Omental fat pad (tissue), 4 donors: ENCODE measurements at places on chromosomes 2 and 18.

- DNase-seq = no peak
These were observed 226.7 kb downstream of the ERBB4 start for GRCh38 chr2:212311807-212312404.

DNA sequence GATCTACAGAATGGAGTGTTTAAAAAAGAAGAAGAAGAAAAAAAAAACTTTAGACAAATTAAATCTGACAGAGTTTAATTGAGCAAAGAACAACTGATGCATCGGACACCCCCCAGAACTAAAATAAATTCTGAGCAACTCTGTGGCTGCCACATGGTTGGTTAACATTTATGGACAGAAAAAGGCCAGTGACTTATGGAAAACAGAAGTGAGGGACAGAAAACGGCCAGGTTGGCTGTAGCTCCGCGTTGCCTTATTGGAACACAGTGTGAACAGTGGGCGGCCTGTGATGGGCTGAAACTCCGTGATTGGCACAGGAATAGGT, 75.6 kb downstream of the SPP2 start:
- no peak for DNase-seq

DNA sequence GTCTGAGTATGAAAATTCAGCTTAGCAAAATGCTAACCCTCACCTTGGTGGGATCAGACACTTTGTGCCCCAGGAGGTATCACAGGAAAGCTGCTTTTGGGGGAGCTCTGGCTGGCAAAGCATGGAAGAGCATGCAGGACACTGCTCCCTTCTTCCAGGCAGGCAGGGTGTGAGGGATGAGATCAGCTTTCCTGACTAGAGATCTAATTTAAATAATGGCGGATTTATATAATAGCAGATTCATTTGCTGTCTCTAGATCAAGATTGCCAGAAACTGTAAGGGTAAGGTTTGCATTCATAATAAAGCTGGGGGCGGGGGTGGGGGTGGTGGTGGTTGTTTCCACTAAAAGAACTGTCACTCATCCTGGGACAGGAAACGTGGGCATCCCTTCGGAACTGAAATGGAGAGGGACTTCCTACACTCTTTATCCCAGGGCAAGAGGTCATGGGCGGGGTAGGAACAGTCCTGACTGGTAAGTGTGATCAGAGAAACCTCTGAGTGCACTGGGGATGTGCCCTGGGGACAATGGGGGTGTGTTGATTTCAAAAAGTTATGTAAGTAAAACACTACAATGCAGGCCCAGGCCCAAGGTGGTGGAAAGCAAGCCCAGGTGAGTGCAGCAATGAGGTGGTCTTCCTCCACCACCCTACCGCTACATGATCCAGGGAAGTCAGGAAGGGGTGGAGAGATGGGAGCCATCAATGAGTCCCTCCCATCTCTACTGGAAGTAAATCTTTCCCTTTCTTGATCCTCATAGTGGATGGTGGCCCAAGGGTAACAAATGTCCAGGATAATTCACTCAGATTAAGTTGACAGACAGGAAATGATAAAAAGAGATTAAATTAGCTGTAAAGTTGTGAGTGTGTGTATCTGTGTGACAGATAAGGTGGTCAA, 171.4 kb upstream of the SERPINE2 start:
- DNase-seq = no peak

DNA sequence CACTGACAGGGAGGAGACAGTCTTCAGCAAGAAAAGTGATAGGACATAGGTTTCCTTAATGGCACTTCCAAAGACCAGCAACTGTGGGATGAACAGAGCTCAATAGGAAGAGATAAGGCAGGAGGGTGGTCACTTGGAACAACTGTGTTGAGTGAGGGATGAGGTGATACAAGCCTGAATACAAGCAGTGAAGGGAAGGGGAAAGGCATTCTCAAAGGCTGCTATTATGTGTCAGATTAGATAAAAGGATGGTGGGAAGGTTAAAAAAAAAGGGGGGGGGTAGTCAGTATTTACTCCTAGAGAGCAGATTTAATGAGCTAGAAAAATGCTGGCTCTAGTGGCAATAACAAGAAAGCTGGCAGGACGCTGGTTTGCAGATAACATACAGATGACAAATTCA, 25.7 kb downstream of the CCBE1 start:
- DNase-seq = no peak

DNA sequence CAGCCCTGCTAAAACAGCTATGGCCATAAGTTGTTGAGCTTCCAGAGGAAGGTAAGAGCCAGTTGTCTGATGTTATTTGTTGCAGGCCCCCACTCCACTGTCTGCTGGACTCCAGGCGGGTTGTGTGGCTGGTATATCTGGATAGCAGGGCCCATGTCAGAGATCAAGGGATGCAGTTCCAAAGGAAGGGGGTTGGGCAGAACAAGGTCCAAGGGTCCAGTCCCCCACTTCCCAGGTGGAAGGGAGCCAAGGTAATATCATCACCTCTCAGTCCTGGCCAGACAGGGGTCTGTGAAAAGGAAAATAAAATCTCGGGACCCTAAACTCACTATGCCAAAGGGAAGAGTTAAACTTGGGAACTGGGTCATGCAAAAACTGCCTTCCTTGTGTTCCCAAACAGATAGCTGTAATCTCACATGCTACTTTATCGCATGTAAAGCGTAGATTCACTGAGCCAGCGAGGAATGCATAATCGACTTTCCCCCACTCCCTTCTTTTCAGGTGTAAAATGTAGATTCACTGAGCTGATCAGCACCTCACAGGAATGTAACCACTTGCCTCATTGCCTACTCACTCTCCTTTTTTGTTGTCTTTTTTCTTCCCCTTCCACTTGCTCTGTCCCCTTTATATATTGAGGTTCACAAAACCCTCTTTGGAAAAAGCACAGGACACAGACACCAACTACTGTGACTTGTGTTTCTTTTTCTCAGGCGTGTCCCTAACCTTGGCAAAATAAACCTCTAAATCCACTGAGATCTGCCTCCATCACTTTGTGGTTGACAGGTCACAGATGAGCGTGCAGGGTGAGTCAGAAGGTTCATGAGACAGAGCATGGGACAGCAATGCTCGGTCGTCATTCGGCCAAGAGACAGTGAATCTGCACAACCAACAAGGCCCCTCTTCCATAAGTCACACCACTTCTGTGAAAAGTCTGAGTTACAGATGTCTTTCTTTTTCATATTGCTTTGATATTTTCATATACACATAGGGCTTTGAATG, 255.3 kb upstream of the SIX2 start:
- no peak for DNase-seq

- no peak for DNase-seq
These were observed 243.1 kb upstream of the PXDN start for GRCh38 chr2:1987379-1987778.

GRCh38 chr2:20635675-20636584, 15.0 kb downstream of the HS1BP3 start:
- DNase-seq = peak; percentile 75

DNA sequence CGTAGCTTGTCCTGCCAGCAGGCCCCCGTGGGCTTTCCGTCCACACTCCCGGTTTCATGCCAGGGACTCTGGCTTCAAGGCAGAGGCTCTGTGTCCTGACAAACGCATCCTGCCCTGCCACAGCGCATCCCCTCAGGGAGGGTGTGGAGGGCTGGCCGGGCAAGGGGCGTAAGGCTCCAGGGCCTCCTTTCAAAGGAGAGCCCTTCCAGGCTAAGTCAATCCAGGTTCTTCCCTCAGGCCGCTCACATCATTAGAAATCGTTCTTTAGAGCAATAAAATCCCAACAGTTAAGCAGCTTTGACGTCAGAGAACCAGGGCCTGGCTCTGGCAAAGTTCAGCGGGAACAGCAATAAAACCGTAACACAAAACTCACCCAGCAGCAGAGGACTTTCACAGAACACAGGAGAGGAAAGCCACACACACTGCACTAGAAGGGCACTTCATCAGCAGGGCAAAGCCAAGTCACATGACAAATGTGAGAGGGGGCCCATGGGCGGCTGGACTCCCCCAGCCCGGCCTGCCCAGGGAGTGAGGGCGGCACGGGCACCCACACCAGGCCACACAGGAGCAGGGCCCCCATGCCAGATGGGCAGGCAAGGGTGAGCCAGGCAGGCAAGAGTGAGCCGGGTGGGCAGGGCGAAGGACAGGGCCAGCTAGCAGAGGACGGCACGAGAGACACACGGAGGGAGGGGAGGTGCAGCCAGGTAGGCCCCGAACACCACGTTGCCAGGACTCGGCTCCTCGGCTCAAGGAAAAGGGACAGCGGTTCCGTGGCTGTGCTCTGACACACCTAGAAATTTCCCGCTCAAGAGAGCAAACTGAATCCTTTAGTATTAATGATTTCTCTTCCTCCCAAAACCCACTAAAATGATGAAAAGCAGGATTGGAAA, 52.0 kb downstream of the HDAC4 start:
- DNase-seq = no peak

GRCh38 chr2:104687147-104687546, 166.8 kb upstream of the POU3F3 start:
- no peak for DNase-seq

DNA sequence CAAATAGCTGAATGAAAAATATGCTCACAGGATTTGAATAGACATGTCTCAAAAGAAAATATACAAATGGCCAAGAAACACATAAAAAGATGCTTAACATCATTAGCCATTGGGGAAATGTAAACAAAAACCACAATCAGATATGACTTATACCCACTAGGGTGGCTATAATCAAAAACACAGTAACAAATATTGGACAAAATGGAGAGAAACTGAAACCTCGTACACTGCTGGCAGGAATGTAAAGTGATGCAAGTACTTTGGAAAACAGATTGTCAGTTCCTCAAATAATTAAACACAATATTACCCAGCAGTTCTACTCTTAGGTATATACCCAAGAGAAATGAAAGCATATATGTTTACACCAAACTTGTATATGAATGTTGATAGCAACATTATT, 213.0 kb downstream of the PHLPP1 start:
- DNase-seq = no peak

DNA sequence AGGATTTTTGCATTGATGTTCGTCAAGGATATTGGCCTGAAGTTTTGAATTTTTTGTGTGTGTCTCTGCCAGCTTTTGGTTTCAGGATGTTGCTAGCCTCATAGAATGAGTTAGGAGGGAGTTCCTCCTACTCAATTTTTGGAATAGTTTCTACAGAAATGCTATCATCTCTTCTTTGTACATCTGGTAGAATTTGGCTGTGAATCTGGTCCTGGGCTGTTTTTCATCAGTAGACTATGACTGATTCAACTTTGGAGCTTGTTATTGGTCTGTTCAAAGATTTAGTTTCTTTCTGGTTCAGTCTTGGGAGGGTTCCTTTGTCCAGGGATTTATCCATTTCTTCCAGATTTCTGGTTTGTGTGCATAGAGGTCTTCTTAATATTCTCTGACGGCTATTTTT, 166.7 kb downstream of the ST6GAL2 start:
- DNase-seq = no peak

DNA sequence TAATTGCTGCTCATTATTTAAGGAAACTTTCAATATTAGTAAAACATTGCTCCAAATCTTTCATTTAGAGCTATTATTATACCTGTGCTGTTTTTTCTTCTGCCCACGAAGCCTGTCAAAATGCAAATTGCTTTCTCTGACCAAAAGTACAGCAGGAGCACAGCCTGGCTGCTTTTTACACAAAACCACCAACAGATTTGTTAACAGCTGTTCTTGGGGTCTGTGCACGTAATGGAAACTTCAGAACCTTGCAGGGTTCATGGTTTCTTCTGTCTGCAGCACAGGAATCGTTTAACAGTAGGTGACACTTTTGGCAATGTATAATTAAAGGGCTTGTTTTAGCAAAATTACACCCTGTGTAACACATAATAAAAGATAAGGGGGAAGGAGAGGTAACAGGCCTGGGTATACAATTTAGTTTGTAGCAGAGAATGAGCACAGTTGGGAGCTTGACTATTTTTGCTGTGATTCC, 447.3 kb downstream of the KCNJ3 start:
- DNase-seq = no peak

- DNase-seq = no peak
These were observed 695 bp downstream of the RBFA start for GRCh38 chr18:80034852-80035406.

DNA sequence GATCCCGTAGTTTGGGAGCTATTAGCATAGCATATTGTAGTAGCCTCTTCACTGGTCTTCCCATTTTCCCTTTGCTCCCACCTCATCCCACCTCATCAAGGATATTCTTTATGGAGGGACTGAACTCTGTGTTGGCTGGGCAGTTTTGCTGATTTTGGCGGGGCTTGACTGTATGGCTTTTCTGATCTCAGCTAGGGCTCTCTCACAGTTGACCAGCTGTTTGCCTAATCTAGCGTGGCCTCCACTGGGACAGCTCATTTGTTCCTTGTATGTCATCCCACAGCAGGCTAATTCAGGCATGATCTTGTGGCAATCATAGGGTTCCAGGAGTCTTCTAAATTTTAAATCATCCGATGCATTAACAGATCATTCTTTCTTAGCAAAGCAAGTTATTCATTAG, 30.2 kb upstream of the MTX2 start:
- no peak for DNase-seq

DNA sequence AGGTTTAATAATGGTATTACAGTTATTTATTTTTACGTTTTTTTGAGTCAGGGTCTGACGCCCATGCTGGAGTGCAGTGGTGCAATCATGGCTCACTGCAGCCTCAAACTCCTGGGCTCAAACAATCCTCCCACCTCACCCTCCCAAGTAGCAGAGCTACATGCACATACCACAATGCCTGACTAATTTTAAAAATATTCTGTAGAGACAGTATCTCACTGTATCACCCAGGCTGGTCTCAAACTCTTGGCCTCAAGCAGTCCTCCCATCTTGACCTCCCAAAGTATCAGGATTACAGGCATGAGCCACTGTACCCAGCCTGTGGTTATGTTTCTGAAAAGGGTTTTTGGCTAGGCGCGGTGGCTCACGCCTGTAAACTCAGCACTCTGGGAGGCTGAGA, 120.8 kb downstream of the ESCO1 start:
- no peak for DNase-seq

DNA sequence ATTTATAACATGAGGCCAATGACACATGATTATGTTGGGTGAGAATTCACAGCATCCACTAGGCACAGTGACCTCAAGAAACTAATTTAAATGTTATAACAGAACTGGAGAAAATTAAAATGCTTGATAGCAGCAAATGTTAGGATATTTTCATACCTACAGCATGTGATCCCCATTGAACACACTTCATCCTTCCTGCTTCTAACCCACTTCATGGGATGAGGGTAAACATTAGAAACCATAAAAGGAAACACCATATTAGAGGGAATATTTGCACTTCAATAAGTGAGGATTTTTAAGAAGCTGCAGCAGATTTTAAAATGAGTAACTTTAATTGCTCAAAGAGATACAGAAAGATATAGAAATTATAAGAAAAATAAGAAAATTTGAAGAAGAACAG, 117.1 kb downstream of the FSHR start:
- DNase-seq = no peak

DNA sequence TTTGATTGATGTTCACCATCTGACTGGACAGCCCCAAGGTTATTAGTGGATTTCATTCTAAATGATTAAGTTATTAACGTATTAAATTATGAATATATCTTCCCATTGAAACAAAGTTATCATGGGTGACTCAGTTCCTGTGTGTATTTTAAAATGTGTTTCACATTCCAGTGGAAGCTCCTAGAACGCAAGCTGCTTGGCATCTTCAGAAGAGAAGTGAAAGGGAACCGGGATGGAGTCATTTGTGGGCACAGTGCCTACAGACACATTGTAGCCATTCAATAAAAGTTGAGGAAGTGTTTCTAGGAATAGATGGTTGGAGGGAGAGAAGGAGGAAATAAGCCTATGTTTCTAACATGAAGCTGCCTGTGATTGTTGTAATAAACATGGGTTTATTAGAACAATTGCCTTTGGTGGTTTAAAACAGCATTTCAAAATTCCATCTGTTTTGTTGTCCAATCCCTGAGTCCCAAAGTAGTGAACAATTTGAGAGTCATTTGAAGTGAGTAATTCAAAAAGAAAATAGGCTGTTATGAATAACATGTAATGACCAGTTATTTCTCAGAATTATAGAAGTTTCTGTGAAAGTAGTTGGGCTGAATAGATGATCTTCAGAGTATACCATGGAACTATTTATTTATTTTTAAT, 143.5 kb downstream of the PKP4 start:
- DNase-seq = no peak
